ENCODE measurements at places on chromosomes 7 and 10.

GRCh38 chr7:63067897-63068585, 930.6 kb upstream of the ZNF722 start:
- DNase-seq: no peak

- no peak for DNase-seq
Measured at GRCh38 chr10:121087129-121087528, 236.0 kb downstream of the WDR11 start.

GRCh38 chr7:32462977-32463376, 27.2 kb downstream of the LSM5 start:
- DNase-seq: no peak

DNA sequence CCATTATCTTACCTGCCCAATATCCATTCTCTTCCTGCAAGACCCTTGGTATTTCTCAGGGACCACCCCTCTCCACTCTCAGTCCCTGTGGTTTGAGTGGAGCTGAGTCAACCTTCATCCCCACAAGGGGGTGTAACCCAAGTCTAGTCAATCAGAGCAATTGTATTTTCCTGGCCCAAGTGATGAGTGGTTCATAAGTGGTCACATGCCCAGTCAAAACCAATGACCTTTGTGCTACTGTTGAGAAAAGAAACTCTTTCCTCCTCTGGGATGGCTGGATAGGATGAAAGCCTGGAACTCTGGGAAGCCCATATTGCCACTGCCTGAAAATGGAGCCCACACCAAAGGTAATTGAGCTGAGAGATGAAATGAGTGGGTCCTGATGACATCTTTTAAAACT, 93.6 kb downstream of the SNX10 start:
- DNase-seq: no peak

DNA sequence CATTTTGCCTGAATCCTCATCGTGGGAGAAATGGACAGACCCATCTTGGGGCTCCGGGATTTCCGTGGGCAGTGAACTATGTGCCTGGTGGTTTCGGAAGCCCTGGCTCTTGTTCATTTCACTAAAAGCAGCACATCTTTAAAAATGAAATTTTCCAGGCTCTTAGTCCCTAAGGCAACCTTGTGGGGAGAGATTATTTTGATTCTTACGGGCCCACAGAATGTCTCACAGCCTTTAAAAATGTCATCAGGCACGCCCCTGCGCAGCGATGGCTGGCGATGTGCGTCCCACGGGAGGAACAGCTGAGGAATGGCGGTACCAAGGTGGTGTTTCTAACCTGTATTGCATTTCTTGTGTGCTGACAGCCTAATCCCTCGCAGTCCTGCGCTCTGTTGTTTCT, 189.7 kb downstream of the CCDC3 start:
- no peak for DNase-seq
